Left lobe of liver (tissue), 2 donors: ENCODE measurements at places on chromosomes 3 and 15. TPM values are rescaled to one million over a fixed set of nuclear protein-coding genes. Genes with fewer than 3 reads are reported as not detected.

The APOD gene
- total RNA-seq, result 0.25 TPM

DNA sequence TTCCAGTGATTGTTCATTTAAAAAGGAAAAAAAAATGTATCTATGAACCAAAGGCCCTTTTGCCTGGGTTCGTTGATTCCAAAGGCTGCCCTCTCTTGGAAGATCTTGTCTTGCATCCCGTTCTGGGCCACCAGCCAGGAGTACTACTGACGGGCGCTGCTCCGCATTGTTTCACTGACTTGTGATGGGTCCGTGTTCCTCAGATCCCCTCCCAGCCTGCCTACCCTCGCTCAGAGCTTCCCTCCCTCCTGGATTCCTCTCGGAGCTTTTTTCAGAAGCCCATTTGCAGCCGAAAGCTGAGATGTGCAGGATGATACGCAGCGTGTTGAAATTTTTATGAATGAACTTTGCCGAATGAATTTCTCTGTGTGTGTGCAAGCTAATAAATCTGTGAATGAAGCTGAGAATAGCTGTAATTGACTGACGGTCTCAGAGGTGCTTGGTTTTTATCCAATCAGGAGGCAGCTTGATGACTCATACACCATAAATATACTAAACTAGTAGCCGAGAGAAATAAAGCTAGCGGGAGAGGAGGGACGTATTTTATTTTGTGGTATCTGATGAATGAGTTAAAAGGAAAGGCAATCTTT is at the start of gene SHC4:
Gene SHC4, minus strand, starts transcription at position 396 of the 590 bp plus-strand sequence. CDS start 904 bp downstream, outside the sequence.
- DNase-seq, result peak; percentile 58

DNA sequence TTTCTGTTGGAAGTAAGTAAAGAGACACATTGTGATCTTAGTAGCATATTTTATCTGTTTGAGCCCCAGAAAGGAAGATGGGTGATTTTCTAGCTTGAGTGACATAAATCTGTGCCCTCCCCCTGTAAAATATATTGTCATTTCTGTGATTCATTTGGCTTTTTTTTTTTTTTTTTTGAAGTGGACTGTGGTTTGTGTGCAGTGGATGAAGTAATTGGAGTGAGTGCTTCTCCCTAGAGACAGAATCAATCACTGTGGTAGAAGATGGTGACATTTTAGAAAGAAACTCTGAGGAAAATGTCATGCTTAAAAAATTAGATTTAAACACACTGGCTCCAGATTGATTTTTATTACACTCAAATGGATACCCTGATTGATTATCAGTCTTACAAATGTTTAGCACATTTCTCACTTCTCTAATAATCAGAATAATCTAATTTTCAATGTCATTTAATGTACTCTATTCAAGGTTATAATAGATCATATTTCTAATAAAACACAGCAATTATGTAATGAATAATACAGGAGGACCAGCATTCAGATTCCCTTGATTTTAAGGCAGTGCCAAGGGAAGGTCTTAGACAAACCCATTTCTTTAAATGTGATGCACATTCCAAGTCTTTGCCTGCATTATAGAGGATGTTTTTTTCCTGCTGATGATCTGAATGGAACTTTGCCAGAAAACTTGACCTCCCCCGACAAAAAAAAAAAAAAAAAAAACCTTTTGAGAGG is 116.6 kb downstream of the TOP2B start:
- DNase-seq, result no peak

GRCh38 chr3:182618981-182619591 is 174.2 kb upstream of the ATP11B start:
- no peak for DNase-seq

DNA sequence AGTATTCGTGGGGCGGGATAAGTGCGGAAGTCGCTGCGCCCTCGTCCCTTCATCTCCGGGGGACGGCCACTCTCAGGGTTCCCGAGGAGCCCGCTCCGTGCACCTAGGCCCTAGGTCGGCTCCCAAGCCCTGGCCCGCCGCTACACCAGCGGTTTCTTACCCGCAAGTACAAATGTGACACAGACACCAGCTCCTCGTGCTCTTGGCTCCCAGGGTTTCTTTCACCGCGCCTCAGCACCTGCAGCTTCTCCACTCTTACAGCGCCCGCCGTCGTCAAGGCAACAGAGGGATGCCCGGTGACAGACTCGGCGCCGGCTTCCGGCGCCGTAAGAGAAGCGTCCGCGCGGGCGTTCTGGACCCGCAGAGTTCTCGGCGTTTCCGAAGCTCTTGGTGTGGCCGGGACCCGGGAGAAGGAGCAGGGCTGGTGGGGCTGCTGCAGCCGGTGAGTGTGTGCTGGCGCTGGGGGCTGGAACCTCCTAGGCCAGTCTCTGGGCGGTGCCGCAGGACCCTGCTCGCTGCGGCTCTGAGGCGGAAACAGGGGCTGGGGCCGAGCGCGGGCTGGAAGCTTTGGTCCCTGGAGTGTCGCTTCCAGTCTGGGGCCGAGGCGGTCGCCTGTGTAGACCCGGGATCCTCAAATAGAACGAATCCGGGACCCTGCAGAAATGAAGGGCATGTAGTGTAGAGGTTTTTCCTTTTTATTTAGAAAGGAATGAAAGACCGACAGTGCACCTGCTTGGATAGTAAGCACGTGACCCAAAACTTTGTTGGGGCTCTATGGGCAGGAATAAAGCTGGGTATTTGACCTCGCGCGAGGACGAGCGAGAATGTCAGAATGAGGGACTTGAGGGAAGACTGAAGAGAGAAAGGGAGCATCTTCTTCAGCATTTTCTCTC is 155.4 kb upstream of the GOLGA6L4 start:
- peak; percentile 38 for DNase-seq

GRCh38 chr3:14957925-14958324 is 10.5 kb downstream of the NR2C2 start:
- DNase-seq, result no peak

DNA sequence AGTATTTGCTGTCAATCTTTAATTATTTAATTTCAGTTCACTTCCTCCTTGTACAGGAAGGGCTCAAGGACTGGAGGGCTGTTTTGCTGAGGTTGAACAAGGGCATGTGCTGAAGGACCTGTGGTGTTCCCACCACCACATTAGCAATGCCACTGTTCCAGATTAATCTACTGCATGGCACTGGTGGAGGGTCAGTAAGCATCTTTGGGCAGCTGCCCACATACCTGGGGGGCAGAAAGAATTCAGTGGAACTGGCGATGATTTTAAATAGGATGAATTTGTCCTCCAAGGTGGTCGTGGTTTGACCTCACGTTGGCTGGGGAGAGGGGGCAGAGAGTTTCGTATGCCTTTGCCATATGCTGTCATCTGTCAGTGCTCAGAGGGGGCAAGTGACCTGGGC is 244.8 kb downstream of the TLE3 start:
- no peak for DNase-seq

DNA sequence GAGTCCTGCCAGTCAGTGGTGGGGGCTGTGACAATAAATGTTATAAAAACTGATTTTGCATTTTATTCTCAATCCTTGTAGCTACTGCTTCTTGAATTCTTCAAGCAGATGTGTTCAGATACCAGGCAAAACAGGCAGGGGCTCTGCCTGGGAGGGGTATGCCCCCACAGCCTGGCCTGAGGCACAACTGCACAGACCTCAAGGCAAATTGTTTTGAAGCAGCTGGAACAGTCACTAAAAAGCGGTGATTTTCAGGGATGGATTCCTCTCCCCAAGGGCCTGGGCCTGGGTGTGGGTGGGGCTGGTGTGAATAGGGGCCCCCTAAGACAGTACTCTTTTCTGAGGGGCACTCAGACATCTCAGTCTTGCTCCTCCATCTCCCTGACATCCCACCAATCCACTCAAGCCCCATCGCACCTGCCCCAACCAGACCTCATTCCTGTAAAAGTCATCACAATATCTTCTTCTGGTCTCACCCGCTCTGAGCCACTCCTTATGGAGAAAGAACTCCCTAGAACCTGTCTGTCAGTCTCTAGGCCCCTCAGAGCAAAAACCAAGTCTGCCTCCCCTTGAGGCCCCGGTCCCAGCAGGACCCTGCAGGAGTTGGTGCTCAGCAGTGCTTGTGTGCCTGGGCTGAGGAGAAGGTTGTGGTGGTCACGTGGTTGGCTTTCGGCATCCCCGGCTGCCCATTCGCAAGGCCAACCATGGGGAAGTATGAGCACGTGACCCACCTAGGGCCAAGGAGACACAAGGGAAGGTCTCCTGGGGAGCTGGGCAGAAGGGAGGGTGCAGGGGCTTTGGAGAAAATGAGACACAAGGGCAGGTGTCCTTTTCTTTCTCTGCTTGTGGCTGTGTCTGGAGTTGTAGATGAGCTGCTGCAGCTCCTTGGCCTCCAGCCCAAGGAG is 2.9 kb upstream of the PSTPIP1 start:
- peak; percentile 57 for DNase-seq

GRCh38 chr15:67335026-67335425 is 80.4 kb downstream of the IQCH start:
- no peak for DNase-seq
